ENCODE measurements at places on chromosomes 2 and 18.

- no peak for DNase-seq
These were observed 4.9 kb downstream of the LRRTM1 start for GRCh38 chr2:80299661-80300060.

- no peak for DNase-seq
These were observed 68.6 kb downstream of the APLF start for GRCh38 chr2:68536000-68536399.

DNA sequence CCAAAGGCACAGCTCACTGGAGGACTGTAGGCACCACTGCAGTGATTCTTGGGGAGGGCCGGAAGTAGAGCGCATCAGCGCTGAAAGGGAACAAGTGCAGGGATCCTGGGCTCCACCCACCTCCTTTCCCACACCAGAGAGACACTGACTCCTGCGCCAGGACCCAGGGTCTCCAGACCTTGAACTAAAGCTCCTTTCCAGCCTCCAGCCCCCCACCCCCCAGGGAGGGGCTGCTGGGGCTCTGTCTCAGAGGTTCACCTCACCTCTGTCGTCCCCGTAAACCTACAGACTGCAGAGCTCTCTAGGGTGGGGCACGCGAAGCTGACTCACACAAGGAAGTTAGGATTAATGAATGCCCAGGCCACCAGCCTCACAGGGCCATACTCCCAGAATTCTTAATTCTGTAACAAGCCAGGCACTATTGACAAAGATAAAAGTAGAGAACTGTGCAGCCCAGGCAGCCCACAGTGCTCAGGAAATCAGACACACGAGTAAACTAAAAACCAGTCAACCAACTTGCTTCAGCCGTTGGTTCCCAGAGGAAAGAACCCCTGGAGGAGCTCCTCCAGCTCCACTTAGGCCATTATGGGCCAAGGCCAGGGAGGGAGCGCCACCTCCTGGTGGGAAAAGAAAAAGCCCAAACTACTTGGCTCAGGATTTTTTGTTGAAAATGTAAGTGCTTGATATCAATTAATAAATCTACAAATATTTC lies 45.1 kb upstream of the ACAA2 start:
- DNase-seq = peak; percentile 14

GRCh38 chr2:42180300-42180699 lies 11.1 kb downstream of the EML4 start:
- no peak for DNase-seq

DNA sequence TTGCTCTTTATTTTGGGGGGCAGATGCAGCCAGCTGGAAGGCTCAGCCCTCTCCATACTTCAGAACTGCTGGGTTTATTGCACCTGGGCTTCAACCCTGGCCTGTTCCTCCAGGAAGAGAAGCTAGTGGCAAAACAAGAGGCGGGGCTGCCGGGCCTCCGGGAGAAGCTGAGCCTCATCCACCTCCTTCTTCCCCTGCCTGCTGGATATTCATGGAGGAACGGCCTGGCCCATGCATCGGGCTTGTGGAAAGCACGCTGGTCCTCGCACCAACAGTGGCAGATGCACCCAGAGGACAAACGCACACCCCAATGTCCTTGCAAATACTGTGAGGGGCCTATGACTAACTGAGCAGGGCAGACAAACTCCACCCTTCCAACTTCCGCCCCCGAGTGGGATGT lies 30.6 kb downstream of the FAM178B start:
- DNase-seq = no peak

GRCh38 chr2:131517106-131517831 lies 10.4 kb upstream of the CCDC74A start:
- DNase-seq = no peak

GRCh38 chr2:51093016-51093415 lies 61.1 kb upstream of the NRXN1 start:
- no peak for DNase-seq

GRCh38 chr2:204175552-204176271 lies 239.1 kb downstream of the ICOS start:
- DNase-seq = no peak

DNA sequence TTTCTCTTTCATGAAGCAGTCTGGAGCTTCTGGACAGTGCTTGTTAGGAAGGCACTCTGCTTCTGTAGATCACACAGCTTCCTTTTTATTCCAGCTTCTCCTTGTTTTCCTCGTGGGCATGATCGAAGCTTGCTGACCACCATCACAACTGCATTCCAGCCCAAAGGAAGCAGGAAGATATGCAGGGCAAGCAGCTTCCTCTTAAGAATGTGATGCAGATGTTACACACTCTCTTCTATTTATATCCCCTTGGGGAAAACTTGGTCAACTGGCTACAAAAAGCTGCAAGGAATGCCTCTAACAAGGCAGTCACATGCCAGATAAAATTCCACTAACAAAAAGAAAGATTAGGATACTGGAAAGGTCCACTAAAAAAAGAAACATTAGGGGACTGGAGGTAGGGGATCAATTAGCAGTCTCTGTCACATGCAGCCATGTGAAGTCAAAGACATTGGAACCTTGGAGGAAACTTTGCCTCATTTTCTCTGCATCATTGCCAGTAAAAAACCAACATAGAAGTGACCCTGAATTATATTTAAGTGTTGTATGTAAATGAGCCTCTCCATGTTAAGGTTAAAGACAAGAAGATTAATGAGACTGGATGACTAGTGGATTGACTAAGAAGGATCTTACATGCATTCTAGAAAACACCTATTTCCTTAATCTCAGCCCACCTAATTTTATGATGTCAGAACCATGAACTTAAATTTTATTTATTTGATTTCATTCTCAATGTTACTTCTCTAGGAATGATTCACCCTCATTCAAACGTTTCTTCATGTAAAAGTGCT lies 98.3 kb downstream of the NAB1 start:
- no peak for DNase-seq

GRCh38 chr2:139083121-139083520 lies 302.9 kb upstream of the NXPH2 start:
- DNase-seq = no peak

DNA sequence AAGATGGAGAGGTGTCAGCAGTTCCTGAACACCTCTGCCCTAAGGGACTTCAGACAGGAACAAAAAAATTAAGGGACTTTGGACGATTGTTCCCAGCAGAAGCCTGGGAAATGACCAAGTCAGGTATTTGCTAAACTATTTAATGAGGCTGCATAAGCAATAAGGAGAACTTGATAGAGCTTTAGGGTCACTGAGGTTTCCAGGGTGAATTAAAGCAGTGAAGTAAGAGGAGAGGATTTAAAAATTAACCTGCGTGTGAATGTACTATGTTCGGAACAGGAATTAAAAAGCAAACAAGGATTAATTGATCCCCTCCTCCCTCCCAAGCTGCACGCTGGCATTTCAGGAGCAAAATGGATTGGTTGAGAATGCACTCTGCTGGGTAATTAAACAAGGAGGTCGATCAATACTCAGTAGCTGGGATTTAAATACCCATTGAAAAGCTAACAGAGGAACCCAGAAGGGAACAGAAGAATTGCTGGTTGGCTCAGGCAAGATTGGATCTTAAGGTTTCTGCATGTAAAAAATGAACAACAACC lies 157.2 kb downstream of the RNF152 start:
- no peak for DNase-seq

- no peak for DNase-seq
These were observed 81.1 kb downstream of the MRPS9 start for GRCh38 chr2:105118960-105119359.

- DNase-seq = no peak
These were observed 107.6 kb downstream of the DOCK10 start for GRCh38 chr2:224934526-224935188.

- DNase-seq = no peak
These were observed 21.9 kb upstream of the MCFD2 start for GRCh38 chr2:46937471-46937901.

DNA sequence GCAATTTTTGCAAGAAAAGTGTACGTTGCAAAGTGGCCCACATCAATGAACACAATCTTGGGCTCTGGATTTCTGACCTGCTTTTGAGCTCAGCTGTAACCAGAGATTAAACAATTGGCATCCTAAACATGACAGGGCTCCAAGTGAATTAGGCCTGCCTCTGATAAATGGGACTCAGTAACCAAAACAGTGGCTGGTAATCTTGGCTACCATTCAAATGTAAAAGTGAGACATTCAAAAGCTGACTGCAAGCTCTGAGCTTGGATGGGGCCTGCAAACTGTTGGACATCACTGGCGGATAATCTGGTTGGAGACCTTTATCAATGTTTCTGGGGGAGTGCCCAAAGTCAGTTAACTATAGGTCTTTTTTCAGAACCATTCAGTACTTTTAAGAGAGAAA lies 160.7 kb downstream of the RAB3GAP1 start:
- DNase-seq = no peak

DNA sequence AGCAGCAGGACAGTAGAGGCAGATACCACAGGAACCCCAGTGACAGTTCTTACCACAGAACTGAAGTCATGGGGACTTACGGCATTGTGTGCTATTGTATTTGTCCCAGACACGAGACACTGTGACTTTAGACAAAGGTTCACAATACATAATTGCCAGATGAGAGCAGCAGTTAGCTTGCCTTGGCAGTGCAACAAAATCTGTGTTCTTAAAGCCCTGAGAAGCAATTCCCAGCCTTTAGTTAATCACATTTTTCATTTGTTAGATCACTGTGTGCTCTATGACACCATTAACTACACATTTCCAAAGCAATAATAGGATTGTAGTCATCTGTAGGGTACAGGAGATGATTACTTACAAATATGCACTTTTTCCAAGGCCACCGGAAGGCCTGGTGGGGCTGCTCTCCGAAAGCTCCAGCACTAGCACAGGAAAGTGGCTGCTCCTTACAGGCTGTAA lies 97.5 kb upstream of the LDLRAD4 start:
- DNase-seq = no peak

DNA sequence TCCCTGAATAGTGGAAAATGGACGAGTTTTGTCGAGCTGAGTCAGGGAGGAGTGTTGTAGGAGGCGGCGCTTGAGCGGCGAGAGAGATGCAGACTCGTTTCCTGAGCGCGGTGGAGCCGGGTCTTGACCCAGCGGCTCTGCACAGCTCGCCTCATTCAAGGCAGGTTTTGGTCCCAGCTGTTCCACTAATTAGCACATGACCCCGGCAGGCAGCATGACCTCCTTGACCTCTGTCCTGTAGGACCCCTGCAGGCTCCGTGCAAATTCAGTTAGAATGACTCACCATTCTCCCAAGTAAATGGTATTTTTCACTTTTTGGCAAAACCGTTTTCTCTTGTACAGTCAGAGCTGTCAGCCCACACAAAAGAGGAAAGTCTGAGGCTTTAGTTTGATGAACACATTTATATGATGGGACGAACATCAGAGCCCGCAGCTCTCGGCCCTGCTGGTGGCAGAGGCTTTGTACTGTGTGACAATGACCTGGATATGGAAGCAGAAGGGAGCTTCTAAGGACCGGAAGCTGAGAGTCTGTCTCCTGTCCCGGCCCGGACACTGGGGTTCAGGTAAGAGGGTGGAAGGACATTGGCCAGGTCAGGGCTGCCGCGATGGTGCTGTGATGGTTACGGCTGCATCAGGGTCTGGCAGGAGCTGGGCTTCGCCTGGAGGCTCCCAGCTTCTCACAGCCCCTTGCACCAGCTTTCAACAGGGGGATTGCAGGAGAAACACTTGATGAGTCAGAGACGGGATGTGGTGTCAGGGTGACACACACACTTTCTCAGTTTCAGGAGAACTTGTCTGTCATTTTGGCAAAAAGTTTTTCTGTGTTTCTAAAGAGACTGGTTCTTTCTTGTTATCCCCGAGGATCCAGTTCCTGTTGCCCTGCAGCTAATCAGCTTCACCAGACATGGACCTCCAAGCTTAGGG lies 29.9 kb upstream of the ALKAL2 start:
- DNase-seq = peak; percentile 22

- DNase-seq = no peak
These were observed 181.9 kb downstream of the MEMO1 start for GRCh38 chr2:31828891-31829290.

DNA sequence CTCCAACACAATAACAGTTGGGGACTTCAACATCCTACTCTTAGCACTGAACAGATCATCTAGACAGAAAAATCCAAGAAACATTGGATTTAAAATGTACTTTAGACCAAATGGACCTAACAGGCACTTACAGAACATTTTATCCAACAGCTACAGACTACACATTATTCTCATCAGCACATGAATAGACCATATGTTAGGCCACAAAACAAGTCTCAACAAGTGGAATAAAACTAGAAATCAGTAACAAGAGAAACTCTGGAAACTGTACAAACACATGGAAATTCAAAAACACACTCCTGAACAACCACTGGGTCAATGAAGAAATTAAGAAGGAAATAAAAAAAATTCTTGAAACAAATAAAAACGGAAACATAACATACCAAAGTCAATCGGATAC lies 117.5 kb downstream of the ACVR1 start:
- no peak for DNase-seq

DNA sequence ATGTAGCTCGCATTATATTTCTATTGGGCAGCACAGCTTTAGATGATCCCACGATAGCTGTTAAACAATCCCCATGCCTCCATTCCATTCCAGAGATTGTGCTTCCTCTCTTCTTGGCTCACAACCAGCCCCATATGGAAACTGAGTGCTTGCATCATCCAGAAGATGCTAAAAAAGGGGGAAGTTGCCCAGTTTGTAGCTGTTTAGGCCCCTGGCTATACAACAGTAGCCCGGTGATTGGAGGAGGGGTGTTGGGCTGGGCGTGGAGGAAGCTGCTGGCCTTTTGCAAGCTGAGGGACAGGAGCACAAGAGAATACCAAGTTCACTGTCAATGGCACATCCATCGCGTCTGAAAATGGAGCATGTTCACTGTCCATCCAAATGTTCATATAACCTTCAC lies 360.2 kb downstream of the ALK start:
- DNase-seq = no peak

GRCh38 chr2:145760781-145761649 lies 1241.1 kb upstream of the ZEB2 start:
- no peak for DNase-seq

DNA sequence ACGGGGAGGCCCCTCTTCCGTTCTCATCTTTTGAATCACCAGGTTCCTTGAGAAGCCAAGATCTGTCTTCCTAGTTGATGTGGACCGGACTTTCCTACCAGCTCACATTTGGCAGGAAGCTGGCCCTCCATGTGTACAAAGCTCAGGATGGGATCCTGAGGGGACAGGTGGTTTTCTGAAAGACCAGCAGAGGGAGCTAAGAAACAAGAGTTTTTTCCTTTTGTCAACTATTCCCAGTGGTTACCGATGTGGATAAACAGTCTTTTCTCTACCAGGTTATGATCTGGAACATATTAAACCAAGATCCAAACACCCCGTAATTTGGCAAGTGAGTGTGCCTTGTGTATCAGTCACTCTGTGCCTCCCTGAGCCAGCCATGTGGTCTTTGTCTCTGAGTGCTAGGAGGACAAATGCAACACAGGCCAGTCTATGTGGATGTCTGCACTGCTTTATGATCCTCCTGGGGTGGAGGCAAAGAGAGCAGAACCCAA lies 25.1 kb upstream of the ARHGAP25 start:
- DNase-seq = no peak

DNA sequence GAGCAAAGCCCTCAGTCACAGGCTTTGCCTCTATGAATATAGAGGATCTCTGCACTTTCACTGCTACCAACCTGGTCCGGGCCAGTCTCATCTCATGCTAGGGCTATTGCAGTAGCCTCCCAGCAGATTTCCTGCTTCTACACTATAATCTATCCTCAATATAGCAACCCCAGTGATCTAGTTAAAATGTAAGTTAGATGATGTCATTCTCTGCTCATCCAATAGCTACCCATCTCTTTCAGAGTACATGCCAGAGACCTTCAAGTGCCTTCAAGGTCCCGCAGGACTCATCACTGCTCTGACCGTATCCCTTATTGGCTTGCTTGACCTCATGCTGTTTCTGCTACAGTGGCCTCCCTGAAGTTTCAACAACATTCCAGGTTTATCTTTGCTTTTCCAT lies 186.3 kb downstream of the LOXHD1 start:
- DNase-seq = no peak

All from stimulated activated CD8-positive, alpha-beta memory T cell treated with anti-CD3 and anti-CD28 coated beads, Interleukin-15, amount 100 ng/mL, for 48 hours (primary cell).